Spleen (tissue), 13 donors: ENCODE measurements at places on chromosomes 16 and 17. TPM values are rescaled to one million over a fixed set of nuclear protein-coding genes. Genes with fewer than 3 reads are reported as not detected.

The IL34 gene
- 48.2 TPM for total RNA-seq

The DNAH17 gene
- not detected for total RNA-seq

The RNF112 gene
- 2.7 TPM for total RNA-seq

The EME1 gene
- 1.6 TPM for total RNA-seq

The FOXF1 gene
- total RNA-seq: 0.66 TPM

The OR1A1 gene
- not detected for total RNA-seq

The TBC1D16 gene
- 5.6 TPM for total RNA-seq

The ZSCAN10 gene
- not detected for total RNA-seq

The SLFN13 gene
- 33.0 TPM for total RNA-seq

The SENP3 gene
- 61.4 TPM for total RNA-seq

The TLCD2 gene
- 5.4 TPM for total RNA-seq

The CD300H gene
- not detected for total RNA-seq
